HCT116 (cell line): ENCODE measurements at places on chromosomes 7 and 10.

- no peak for DNase-seq
These were observed 744 bp upstream of the DRGX start for GRCh38 chr10:49396666-49396999.

GRCh38 chr7:64947252-64948000 lies 43.4 kb downstream of the ZNF117 start:
- DNase-seq: no peak

- no peak for DNase-seq
These were observed 262.5 kb upstream of the SORCS1 start for GRCh38 chr10:107427016-107427415.

DNA sequence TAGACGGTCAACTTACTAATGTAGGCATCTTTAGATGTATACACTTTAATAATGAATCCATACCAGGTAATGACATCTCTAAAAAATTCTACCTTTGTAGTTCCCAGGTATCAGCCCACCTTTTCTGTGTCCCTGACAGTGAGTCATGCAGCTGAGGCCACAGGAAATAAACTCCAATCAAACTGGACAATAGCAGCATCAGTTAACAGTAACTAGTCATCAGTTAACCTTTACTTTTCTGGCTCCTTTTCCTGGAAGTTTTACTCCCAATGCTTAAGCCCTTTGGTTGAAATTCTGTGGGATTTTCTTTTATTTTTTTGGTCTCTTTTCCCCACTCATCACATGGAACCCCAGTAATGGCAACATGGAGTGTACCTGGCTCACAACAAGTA lies 617.6 kb downstream of the SORCS3 start:
- DNase-seq: no peak

DNA sequence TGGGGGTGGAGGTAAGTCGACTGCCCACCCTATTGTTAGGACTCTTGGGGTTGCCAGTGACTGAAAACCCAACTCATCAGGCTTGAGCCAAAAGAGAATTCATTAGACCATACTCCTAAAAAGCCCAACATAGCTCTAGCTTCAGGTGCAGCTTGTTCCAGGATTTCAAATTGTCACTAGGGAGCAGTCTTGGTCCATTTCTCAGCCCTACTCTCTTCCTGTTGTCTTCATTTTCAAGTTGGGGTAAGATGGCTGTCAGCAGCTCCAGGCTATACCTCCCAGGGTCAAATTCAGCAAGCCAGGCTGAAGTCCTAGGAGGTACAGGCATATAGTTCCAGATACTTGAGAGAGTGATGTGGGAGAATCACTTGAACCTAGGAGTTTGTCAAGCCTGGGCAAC lies 14.9 kb upstream of the COL13A1 start:
- DNase-seq: no peak

- no peak for DNase-seq
These were observed 194.9 kb downstream of the REEP3 start for GRCh38 chr10:63716016-63716580.

DNA sequence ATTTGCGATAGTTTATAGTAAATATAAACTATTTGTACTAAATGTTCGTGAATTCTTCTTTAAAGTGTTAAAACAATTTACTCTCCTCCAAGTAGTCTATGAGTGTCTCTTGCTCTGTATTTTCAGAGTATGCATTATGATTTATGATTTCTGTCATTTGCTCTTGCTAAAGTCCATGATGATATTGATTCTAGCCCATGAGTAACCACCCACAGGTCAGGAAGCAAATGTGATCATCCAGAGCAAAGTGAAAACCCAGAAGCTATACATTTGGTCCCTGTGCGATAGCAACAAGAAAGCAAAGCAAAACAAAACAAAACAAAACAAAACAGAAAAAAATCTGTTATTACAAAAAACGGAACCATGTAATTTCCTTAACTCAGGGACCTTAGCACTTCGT lies 225.9 kb downstream of the HDAC9 start:
- DNase-seq: no peak

- DNase-seq: no peak
These were observed 421.7 kb downstream of the ADRA2A start for GRCh38 chr10:111498560-111498959.

GRCh38 chr7:155371884-155372781 lies 74.5 kb downstream of the INSIG1 start:
- no peak for DNase-seq

- DNase-seq: no peak
These were observed 353 bp downstream of the EPHB6 start for GRCh38 chr7:142855114-142855743.

DNA sequence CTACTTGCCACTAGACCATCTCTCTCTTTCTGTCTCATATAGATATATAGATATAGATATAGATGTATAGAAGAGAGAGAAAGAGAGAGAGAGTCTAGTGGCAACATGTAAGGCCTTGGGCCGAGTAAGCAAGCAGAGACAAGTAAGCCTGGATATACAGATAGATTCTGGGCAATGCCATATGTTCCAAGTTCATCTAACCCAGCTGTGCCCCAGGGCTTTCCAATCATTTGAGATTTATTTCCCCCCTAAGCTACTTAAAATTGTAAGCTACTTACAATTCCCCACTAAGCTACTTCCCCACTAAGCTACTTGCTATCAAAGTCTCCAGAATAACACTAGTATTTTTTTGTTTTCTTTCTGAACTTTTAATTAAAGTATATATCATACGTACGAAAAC lies 1094.1 kb downstream of the DNAJB9 start:
- no peak for DNase-seq
